ENCODE measurements at places on chromosomes 5 and 9.
A peak's percentile ranks its signal among the peaks of the same experiment; 100 is the strongest.

DNA sequence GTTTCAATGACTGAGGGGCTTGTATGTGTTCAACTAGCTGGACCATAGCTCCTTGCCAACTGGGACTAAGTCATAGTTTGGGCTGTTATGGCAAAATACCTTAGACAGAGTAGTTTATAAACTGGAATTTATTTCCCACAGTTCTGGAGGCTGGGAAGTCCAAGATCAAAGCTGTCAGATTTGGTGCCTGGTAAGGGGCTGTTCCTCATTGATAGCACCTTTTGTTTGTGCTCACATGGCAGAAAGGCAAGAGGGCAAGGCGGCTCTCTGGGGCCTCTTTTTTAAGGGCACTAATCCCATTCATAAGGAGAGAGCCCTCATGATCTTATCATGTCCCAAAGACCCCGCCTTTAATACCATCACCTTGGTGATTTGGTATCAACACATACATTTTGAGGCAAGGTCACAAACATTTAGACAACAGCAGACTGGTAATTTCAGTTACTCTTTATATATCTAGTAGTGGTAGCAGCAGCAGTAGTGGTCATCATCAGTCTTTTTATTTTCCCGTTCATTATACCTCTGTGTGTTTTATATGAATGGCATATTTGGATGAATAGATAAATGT, 477.0 kb downstream of the CCDC171 start:
- DNase-seq: no peak

GRCh38 chr5:67105270-67105669, 91.3 kb downstream of the CD180 start:
- no peak for DNase-seq

GRCh38 chr5:177497292-177498012, at the start of gene PDLIM7:
Gene PDLIM7, minus strand, starts transcription at chr5:177497604. Its CDS starts 1,092 bp downstream, at chr5:177496512.
- DNase-seq: peak; percentile 93

GRCh38 chr9:124500796-124501611, 6.2 kb downstream of the NR5A1 start:
- DNase-seq: no peak

- DNase-seq: no peak
Observed at GRCh38 chr9:93184432-93185265, 710 bp downstream of the WNK2 start.

GRCh38 chr5:1134478-1134877, 22.6 kb upstream of the SLC12A7 start:
- DNase-seq: no peak

DNA sequence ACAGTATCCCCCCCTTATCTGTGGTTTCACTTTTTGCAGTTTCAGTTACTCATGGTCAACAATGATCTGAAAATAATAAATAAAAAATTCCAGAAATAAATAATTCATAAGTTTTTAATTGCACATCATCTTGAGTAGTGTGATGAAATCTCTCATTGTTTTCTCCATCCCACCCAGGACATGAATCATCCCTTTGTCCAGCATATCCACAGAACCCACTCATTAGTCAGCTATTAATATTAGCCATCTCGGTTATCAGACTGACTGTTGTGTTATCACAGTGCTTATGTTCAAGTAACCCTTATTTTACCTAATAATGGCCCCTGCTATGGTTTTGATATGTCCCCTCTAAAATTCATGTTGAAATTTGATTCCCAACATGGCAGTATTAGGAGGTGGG, 40.7 kb downstream of the FAM114A2 start:
- no peak for DNase-seq

GRCh38 chr5:122195802-122196394, 66.6 kb downstream of the ZNF474 start:
- DNase-seq: no peak

DNA sequence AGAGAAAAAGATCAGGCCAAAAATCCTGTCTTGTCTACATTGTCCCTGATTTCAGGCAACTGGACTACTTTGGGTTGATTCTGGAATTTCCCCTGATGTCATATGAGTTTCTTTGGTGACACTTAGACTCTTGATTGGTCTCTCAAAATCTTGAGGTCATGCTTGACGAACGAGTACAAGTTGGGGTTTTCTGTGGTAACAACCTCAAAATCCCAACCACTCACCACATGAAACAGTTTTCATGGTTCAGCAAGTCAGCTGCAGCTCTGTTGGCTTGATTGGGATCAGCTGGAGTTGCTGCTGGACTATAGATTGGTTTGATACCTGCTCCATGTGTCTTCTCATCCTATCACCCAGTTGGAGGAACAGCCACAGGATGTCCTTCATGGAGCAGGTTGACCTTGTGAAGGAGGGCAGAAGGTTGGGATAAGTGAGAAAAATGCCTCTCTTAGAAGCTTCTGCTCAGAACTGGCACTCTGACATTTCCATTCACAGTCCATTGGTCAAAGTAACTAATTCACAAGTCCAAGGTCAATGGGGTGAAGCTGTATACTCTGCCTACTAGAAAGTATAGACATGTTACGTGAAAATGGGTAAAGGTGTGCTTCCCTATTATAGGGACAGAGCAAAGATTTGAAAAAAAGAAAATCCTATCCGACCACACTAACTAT, 284.5 kb downstream of the SH3GL2 start:
- DNase-seq: no peak

DNA sequence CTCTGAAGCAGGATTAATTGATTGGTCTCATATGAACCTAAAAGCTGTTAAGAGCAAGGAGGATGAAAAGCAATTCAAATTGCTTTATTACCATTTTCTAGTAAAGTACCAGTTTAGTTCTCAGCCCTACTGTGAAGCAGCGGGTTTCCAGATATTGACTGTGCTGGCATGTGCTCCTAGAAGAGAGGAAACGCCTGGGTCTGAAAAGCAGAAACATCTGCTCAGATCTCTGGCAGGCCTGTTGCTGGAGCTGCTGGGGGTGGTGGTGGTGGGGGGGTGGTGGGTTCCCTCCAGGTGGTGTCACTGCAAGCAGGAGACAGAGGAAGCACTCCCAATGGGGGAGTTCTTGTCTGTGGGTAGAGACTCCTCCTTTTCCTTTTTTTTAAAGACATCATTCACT, 105.5 kb upstream of the ZNF462 start:
- DNase-seq: no peak

DNA sequence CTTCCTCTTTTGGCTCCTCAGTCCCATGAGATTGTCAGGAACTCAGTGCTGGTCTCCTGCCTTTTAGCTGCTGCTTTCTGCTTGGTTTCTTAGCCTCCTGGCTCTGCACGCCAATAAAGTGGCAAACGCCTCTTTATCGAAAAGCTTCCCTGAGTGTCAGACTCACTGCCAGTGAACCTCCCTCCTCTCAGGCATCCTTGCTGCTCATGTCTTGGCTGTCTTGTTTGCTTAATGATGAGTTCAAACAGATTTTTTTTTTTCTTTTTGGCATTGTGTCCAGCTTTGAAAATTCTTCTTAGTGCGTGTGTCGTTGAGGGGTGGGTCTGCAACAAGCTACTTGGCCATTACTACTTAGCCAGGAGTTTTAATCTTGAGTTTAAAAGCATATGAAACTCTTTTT, 14.9 kb downstream of the RASGRF2 start:
- DNase-seq: no peak

GRCh38 chr5:168313596-168314204, 22.3 kb downstream of the WWC1 start:
- no peak for DNase-seq

GRCh38 chr5:54900984-54901725, 84.2 kb downstream of the ESM1 start:
- peak; percentile 66 for DNase-seq

DNA sequence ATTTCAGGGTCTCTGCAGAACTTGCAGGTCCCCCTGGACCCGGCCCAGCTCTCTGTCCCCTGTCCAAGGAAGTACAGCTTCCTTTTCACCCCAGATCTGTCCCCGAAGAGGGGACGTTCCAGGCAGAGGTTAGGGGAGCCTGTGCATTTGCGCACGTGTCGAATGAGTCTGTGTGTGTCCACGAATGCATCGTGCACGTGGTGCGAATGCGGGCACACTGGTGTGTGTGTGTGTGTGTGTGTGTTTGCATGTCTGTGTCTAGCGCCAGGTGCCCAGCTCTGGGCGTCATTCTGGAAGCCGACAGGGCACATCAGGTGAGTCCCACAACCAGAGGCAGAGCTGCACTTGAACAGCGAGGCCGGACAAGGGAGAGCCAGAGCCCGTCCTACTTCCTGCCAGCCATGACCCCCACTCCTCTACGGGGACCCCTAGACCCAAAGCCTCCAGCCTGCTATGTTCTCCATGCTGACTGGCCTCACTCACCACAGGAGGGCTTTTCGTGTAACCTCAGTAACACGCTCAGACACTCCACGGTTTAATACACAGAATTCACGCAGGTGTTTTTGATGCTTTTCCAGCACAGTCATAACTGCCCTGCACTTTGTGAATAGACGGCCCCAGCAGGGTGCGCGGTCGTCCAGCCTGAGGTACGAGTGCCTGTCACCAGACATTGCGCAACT, 41.3 kb upstream of the CACNA1B start:
- DNase-seq: no peak

GRCh38 chr5:14147210-14147609, 4.1 kb downstream of the TRIO start:
- no peak for DNase-seq

GRCh38 chr5:2142456-2142954, 259.8 kb upstream of the IRX4 start:
- no peak for DNase-seq

DNA sequence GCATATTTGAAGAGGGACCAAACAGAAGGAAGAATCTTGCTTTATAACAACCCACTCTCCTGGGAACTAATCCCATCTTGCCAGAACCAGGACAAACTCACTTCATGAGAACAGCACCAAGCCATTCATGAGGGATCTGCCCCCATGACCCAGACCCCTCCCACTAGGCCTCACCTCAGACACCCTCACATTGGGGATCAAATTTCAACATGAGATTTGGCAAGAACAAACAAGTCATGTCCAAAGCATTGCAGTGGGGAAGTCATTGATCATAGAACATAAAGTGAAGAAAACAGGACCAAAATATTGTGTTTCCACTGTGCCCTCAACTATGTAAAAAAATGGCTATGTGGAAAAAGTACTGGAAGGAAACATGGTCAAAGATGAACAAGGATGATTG, 43.9 kb downstream of the MAP1B start:
- no peak for DNase-seq

GRCh38 chr5:143398451-143399237, 4.8 kb downstream of the NR3C1 start:
- no peak for DNase-seq

DNA sequence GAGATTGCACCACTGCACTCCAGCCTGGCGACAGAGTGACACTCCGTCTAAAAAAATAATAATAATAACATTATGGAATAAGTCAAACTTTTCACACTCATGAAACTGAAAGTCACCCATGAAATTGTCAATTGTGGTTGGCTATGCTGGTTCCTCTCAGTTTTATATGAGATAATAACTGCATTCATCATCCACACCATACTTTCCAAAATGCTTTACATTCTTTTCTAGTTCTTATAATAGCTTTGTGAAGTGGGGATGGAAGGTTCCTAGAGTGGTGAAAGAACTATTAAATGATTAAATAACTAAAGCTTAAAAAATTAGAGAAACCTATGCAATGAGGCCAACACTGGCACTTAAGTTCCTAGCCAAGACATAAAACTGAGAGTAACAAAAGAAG, 12.6 kb upstream of the ASPN start:
- DNase-seq: no peak

- DNase-seq: no peak
Observed at GRCh38 chr9:104786293-104786692, 22.4 kb downstream of the NIPSNAP3B start.

- peak; percentile 10 for DNase-seq
Observed at GRCh38 chr5:79255786-79256557, 20.0 kb downstream of the JMY start.

DNA sequence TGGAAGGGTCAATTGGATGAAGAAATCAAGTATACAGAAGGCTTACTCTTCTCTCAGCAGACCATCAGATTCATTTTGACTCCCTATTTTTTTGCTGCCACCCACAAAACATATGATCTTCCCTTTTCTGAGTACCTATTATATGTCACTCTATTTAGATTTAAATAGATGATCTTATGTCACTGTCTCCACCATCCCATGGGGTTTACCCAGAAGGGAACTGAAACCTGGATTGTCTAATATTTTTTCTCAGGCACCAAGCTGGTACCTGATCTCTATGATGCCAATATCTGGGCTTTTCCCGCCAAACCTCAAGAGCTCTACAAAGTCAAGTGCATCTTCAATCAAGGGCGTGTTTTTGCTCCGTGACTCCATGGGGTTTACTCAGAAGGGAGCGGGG, 118.7 kb downstream of the GAS1 start:
- no peak for DNase-seq

- DNase-seq: no peak
Observed at GRCh38 chr5:175382171-175382570, 61.8 kb downstream of the DRD1 start.
